Activated CD4-positive, alpha-beta T cell treated with anti-CD3 and anti-CD28 coated beads, Interleukin-2, amount 10 ng/mL, durations not matched to agents 7 days and 5 days (primary cell): ENCODE measurements at places on chromosomes 1 and 21. TPM values are rescaled to one million over a fixed set of nuclear protein-coding genes. Genes with fewer than 3 reads are reported as not detected.

The SPRR2B gene
- not detected for total RNA-seq

The HHAT gene
- total RNA-seq: 1.5 TPM

The DEPDC1 gene
- 28.2 TPM for total RNA-seq

The ARPC5 gene
- total RNA-seq: 273 TPM

The DPYD gene
- total RNA-seq: 62.9 TPM

The CRP gene
- total RNA-seq: not detected

The PADI3 gene
- not detected for total RNA-seq

The KRTAP10-10 gene
- total RNA-seq: not detected

The OR2T2 gene
- total RNA-seq: not detected

The COL8A2 gene
- not detected for total RNA-seq

The CACHD1 gene
- 0.48 TPM for total RNA-seq

The CLDN8 gene
- not detected for total RNA-seq

- DNase-seq: no peak
Observed at GRCh38 chr1:105533996-105534395, 1522.5 kb upstream of the PRMT6 start.

GRCh38 chr1:86289161-86289560, 107.0 kb downstream of the ODF2L start:
- no peak for DNase-seq

DNA sequence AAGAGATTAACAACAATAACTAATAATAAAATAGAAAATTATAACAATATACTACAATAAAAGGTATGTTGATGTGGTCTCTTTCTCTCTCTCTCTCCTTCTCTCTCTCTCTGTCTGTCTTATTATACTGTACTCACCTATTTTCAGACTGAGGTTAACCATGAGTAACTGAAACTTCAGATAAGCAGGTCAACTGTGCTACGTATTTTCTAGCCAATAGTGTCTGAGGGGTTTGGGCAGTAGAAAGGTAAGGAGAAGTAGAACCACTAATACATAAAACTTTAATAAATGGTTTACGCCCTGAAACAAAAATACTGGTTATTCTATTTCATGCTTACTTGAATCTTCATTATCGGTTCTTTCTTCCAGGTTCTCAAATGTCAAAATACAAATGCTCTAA, 71.0 kb upstream of the LRRC53 start:
- DNase-seq: no peak

GRCh38 chr21:38495696-38496095, 2.6 kb downstream of the ERG start:
- DNase-seq: no peak

- peak; percentile 74 for DNase-seq
Observed at GRCh38 chr1:203340112-203340790, 10.7 kb downstream of the FMOD start.

- no peak for DNase-seq
Observed at GRCh38 chr1:244406337-244406736, 45.4 kb downstream of the ADSS2 start.

DNA sequence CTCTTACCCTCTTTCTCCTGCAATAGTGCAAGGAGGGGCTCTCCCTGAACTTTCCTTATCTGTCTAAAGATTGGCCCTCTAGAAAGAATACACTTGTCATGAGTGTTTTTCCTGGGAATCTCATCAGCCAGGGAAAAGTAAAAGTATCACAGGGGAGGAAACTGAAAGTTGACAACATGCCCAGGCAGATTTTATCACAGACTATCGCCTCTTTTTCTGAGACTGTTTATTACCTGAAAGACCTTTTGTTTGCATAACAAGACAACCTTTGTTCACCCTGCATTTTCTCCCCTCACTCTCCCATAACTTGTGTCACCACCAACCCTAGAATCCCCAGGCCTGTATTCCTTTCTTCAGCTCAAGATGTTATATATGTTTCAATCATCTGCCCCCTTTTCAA, 794.7 kb upstream of the ADAMTS5 start:
- DNase-seq: no peak

DNA sequence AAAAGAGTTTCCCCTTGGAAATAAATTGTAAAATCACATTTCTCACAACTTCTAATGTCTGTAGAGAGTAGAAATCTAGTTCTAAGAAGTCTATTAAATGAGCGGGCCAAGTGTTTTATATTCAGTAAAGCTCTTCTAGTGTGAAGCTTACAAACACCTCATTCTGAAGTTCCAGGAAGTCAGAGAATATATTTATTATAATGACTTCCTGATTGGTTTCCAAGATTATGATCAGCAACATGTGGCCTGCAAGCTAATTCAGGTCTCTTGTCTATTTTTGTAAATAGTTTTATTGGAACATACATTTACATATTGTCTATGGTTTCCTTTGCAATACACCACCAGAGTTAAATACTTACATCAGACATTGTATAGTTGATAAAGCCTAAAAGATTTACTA, 603.9 kb downstream of the AMY1C start:
- no peak for DNase-seq

GRCh38 chr1:108815566-108815965, 41.3 kb downstream of the AKNAD1 start:
- no peak for DNase-seq

GRCh38 chr1:204431310-204432184, 19.9 kb upstream of the PPP1R15B start:
- peak; percentile 83 for DNase-seq

GRCh38 chr1:152565115-152565514, 1.5 kb downstream of the LCE3E start:
- DNase-seq: no peak

- no peak for DNase-seq
Observed at GRCh38 chr1:75908717-75909152, 23.5 kb downstream of the ASB17 start.

- peak; percentile 83 for DNase-seq
Observed at GRCh38 chr1:24535021-24535424, 20.9 kb upstream of the NCMAP start.

- no peak for DNase-seq
Observed at GRCh38 chr21:25501996-25502665, 105.2 kb downstream of the MRPL39 start.

- DNase-seq: no peak
Observed at GRCh38 chr1:39996396-39997004, 41.6 kb downstream of the MFSD2A start.

DNA sequence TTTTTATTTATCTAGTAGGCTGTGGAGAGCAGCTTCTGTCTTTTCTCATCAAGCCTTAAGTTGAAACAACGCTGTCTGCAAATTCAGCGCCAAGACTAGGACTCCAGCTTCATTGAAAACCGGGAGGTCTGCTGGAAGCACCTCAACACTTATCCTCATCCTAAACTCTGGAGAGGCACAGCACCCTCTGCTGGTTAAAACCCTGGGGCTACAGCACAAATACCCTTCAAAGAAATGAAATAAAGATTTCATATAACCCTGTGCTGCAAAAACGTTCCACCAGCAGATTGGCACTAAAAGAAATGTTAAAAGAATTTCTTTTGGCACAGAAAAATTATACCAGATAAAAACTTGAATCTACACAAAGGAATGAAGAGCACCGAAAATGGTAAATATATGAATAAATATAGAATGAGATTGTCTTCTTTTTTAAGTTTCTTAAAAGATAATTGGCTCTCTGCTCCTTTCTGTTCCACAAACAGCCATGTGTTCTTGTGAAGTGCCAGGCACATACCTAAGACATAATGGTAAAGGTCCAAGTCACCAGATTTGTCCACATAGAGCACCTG, 227.7 kb upstream of the SAMSN1 start:
- peak; percentile 60 for DNase-seq

- no peak for DNase-seq
Observed at GRCh38 chr1:18764362-18764761, 95.1 kb downstream of the TAS1R2 start.

DNA sequence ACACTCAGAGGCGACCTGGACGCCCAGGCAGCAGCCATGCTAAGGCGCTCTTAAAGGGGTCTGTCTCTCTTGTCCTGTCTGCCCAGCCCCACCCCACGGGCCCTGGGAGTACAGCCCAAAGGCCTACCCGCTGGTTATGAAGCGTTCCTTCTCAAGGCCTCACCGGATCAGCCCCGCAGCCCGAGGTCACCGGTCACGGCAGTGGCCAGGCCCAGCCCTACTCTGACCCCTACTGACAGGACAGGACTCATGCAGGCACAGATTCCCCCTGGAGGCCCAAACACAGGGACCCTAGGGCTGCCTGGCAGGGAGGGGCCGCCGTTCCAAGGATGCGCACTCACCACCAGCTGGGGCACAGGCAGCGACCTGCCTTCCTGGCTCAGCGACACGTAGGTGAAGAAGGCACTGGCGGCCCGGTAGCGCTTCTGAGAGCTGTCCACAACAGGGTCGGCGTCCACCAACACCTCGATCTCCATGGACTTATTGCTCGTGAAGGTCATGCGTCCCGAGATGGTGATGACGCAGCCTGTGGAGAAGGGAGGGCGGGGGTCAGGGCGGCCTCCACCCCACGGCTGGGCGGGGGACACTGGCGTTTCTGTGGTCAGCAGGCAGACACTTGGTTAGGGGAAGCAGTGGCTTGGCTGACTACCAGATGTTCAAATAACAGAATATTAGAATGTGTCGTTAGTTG, 20.0 kb upstream of the GPR153 start:
- DNase-seq: no peak

- DNase-seq: no peak
Observed at GRCh38 chr1:15344380-15344779, 65.3 kb upstream of the EFHD2 start.

DNA sequence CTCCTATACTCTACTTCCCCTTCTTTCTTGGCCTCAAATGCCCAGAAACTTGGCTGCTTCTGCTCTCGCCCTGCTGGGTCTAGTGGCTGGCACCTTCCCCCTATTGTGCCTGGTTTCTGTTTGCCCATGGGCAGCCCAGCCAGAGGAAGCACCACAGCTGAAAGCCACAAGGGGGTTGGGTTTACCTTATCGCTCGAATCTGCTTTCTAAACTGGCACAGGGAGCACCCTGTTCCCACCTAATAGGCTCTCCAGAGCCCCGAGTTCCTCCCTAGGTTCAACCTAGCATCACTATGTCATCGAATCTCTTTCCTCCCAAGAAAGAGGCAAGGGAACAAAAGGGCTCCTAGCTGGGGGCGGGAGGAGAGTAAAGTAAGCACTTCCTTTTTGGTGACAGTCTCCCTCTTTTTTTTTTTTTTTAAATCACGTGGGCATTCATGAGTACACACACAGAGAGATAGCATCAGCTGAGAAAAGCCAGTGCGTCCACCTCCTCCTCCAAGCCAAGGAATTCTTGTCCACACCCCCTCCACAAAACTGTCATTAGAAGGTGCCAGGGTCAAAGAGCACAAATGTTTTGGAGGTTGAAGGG, 72.8 kb downstream of the PLEKHA6 start:
- peak; percentile 66 for DNase-seq
